ENCODE measurements at places on chromosomes 6 and 20. TPM values are rescaled to one million over a fixed set of nuclear protein-coding genes. Genes with fewer than 3 reads are reported as not detected.

SULF2 gene
- 72.6 TPM for total RNA-seq

BPI gene
- total RNA-seq = 6.4 TPM

IL17A gene
- total RNA-seq = not detected

ENPP1 gene
- 30.9 TPM for total RNA-seq

KCNK5 gene
- 6.9 TPM for total RNA-seq

SLC25A27 gene
- 31.8 TPM for total RNA-seq

All from metanephros (tissue), 2 donors.